Heart right ventricle (tissue), 16 donors: ENCODE measurements at places on chromosomes 5 and 9. TPM values are rescaled to one million over a fixed set of nuclear protein-coding genes. Genes with fewer than 3 reads are reported as not detected.

Gene PCDHB2
- 0.58 TPM for polyA plus RNA-seq

Gene GPR150
- polyA plus RNA-seq, result 0.15 TPM

Gene C9orf153
- polyA plus RNA-seq, result 0.06 TPM

Gene SLC6A18
- not detected for polyA plus RNA-seq
